ENCODE measurements at places on chromosomes 6 and 20. TPM values are rescaled to one million over a fixed set of nuclear protein-coding genes. Genes with fewer than 3 reads are reported as not detected.

GRCh38 chr6:77548662-77549366, 85.5 kb upstream of the HTR1B start:
- DNase-seq = no peak

DNA sequence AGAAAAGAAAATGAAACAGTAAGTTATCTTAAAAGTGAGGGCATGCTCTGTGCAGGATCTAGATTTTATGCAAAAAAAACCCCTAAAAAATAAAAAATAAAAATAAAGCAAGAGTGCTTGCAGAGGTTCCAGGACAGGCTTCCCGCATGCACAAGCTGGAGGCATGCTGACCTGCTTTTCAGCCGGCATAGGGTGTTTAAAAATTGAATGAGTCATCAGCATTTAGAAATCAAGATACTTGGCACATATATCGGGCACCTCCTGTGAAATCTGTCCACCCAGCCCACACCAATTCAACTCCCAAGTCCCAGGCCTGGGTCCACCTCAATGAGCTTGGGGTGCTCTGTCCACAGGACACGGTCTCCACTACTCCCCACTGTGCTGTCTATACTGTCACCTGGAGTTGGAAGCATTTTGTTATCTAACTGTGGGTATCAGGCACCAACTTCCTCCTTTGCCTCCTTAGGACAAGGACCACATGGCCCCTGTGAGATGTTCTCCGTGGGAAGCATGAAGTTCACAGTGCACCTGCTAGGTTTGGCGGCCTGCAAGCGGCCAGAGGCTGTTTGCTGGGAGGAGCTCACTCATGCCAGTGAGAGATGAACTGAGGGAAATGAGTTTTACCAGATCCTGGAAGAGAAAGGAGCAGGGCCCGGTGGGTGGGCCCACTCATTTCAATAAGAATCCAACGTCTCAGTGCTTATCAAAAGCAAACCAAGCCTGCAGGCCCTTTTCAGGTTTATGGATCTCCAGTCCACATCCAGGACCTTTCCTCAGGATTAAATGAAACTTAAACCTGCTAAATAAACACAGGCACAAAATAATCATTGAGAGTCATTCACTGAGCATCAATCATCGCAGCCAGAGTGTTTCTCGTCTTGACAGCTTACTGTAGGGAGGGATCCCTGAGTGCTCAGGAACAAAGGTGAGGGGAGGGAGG, 121.1 kb downstream of the FOXA2 start:
- DNase-seq = no peak

DNA sequence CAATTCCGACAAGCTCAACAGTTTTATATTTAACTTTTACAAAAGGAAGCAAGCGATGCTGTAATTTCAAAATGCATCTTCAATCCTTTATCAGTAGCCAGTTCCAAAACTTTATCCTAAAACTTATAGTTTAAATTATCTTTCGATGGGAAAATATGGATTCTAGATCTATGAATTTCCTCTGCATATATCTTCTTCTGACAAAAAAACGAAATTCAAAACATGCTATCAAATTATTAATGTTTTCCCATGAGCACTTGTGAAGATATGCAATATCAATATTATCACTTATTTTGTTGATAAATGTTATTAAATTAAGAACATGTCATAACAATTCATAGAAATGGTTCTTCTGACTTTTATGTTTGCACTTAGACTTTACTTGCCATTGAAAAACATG, 2.3 kb downstream of the NCR2 start:
- DNase-seq = no peak

Gene CDH4
- under 0.01 TPM for total RNA-seq

Gene PTK7
- total RNA-seq = 37.8 TPM
